Mucosa of gallbladder (tissue), 1 donor: ENCODE measurements at places on chromosomes 4 and X. TPM values are rescaled to one million over a fixed set of nuclear protein-coding genes. Genes with fewer than 3 reads are reported as not detected.
A peak's percentile ranks its signal among the peaks of the same experiment; 100 is the strongest.

GRCh38 chrX:70656304-70656703 is 211.7 kb downstream of the DLG3 start:
- no peak for DNase-seq

DNA sequence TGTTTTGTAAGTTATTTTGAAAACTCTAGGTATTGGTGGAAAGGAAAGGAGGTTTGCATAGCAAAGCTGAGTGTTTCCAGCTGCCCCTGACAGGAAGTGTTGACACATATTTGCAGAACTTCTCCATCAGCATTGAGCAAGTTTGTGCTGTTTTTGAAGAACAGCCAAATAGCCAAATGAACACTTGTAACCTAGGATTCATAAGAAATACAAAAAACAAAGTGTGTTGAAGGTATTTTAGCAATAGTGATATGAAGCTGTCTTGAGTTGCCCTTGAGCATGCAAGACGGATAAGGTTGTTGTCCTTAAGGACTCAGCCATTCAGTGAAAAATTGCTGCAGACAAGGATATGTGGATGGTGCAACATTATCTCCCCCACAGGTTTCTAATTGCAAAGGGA is 68.3 kb upstream of the PGM2 start:
- DNase-seq = no peak

DNA sequence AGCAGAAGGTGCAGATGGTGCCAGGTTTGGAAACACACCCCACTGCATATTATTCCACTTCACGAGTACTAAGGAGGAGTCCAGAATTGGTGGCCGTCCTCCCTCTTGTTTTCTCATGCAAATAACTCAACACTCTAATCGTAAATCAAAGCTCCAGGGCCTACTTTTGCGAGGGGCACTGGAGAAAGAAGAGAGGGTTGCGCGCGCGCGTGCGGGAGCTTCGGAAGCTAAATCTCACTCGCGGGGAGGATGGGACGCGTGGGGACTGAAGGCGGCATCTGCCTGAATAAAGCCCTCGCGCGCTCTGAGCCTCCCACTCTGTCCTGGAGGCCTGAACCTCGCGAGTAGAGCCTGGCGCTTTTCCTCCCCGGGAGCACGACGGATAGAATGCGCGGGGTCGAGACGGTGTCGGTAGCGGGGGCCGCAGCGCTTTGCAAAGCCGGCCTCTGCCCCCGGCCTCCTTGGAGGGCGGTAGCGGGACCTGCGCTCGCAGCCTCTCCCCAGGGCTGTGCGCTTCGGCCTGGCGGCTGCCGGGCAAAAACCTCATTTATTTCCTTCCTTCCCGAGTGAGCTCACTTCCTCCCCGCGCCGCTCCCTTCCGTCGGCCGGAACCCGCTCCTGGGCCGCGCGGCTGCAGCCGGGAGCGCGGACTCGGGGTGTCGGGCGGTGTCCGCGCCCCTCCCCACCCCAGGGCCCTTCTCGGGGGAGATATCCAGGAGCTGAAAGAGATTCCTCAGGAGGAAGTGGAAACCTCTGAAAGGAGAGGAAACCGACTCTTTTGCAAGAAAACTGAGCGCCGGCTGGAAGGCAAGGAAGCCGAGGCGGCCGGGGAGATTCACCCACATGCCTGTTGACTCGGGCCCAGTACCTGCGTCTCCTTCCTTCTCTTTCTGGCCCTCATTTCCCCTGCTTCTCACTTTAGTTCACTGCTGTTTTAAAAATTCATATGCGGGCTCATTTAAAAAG is 20.7 kb downstream of the HAND2 start:
- DNase-seq = no peak

DNA sequence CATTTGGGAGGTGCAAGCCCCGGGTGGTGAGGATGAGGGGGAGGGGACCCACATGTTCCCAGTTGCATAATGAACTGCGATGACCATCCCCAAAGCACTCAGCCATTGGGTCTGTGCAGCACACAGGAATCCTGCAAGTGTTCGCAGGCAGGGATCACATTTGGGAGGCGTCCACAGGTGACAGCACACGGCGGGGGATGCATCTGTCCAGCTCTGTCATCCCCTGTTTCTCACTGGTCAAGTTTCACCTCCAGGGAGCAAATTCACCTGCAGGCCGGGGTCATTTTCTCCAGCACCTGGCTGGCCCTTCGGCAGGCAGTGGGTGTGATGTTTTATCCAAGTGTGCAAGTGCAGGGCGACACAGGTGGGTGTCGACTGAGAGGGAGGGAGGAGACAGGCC is 33.3 kb upstream of the SORCS2 start:
- no peak for DNase-seq

- DNase-seq = no peak
Measured at GRCh38 chrX:68918202-68918601, 89.4 kb downstream of the EFNB1 start.

DNA sequence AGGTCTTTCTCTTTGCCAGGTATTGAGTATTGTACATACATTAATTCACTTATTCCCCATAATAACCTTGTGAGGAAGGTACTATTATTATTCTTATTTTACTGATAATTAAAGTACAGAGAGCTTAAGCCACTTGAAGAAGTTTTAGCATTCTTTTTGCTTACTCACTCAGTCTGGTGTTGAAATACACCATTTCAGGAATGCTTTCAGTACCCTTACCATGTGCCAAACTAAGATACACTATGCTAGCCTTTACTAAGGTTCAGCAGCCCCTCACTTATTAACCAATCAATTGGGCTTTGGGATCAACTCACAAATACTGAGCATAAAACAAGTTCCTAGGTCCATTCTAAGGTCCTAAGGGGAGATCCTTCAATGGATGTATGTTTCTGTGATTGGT is 179.0 kb upstream of the FGF13 start:
- DNase-seq = no peak

- DNase-seq = no peak
Measured at GRCh38 chrX:39809331-39809730, 288.4 kb downstream of the BCOR start.

- no peak for DNase-seq
Measured at GRCh38 chrX:29225670-29226069, 638.4 kb downstream of the IL1RAPL1 start.

DNA sequence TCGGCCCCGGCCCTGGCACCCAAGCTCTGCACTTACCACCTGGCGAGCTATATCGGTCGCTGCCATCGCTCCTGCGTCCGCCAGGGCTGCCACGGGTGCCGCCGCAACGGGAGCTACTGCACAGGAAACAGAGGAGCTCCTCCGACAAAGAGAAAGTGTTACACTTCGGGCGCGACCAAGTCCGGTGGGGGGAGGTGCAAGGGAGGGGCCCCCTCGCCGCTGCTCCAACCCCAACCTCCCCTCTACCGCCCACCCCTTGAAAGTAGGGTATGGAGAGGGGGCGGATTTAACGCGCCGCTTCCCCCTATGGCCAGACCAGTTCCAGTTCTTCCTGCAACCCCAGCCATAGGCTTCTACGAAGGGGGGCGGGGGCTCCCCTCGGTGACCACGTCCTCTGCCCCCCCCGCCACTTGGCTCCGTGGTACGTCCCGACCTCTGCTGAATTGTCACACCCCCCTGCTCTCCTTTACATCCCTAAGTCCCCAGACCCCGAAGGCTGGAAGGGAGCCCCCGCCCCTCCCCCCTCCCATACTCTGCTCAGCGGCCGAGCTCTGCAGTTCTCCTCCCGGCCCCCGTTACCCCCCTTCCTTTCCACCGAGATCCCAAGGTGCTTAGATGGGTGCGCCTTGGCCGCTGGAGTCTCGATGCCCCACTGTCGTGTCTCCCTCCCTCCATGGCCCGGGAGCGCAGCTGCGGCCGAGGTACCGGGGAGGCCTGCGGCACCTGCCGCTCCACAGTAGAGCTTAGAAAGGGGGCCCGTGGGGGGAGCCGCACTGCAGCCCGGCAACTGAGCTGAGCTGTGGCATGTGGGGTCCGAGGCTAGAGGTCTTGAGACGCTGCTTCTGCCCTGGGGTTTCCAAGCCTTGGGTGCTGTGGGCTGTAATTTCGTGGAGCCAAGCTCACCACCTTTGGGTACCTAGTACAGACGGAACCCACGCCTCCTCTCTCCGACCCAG is at the start of gene SEPTIN6:
TSS of gene SEPTIN6 (minus strand) at position 129 of the 956 bp plus-strand sequence. CDS start at position 66, 63 bp downstream.
- DNase-seq = peak; percentile 62

GRCh38 chr4:138320030-138320429 is 77.9 kb upstream of the SLC7A11 start:
- no peak for DNase-seq

AADAT gene
- 2.4 TPM for total RNA-seq

MAGEB2 gene
- total RNA-seq = not detected

KCTD8 gene
- total RNA-seq = 0.86 TPM

UGT2B17 gene
- total RNA-seq = 4.9 TPM

CXCL1 gene
- 0.58 TPM for total RNA-seq

PCDH7 gene
- total RNA-seq = 42.8 TPM

CSAG2 gene
- not detected for total RNA-seq
